GM20000 (cell line): ENCODE measurements at places on chromosomes 5 and 9.

GRCh38 chr9:12801663-12802062 is 26.8 kb downstream of the LURAP1L start:
- DNase-seq, result no peak

GRCh38 chr9:135306699-135307098 is 172.9 kb upstream of the PPP1R26 start:
- DNase-seq, result no peak

GRCh38 chr9:108552459-108553040 is 303.2 kb downstream of the ACTL7B start:
- DNase-seq, result no peak

- no peak for DNase-seq
These were observed 103.2 kb downstream of the AK8 start for GRCh38 chr9:132774886-132775285.

GRCh38 chr9:110179734-110180133 is 28.2 kb downstream of the C9orf152 start:
- DNase-seq, result no peak

- DNase-seq, result no peak
These were observed 102.4 kb upstream of the PARP8 start for GRCh38 chr5:50564079-50564478.

- DNase-seq, result no peak
These were observed 54.1 kb downstream of the SH3GL2 start for GRCh38 chr9:17632994-17633393.

GRCh38 chr5:167658889-167659288 is 632.6 kb upstream of the WWC1 start:
- no peak for DNase-seq

DNA sequence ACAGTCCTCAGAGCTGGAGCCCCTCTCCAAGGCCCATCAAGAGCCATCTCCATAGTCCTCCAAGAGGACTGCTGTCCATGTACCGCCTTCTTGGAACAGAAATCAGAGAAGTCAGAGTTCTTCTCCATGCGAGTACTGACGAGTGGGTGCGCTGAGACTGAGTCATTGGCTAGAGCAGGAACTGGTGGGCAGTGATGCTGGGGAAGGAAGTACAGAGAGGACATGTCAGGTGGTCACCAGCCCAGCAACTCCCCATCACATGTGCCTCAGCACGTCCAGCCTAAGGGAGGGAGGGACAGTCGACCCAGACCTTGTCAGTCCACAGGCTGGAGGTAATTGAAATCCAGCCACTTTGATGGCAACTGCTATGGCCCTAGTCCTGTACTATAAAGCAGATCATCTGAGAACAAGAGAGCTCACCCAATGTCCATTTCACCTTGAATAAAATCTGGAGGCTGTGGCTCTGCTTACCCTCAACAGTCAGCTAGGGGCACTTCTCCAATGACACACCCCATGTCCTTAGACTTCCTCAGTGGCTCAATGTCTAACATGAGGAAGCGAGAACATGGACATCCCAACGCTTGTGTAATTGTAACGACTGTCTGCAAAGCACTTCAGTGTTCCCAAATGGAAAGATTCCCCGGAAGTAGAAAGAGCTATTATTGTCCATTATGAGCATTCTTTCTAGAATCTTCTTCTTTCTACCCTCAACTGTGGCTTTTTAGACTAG is 15.0 kb upstream of the FBP1 start:
- no peak for DNase-seq

DNA sequence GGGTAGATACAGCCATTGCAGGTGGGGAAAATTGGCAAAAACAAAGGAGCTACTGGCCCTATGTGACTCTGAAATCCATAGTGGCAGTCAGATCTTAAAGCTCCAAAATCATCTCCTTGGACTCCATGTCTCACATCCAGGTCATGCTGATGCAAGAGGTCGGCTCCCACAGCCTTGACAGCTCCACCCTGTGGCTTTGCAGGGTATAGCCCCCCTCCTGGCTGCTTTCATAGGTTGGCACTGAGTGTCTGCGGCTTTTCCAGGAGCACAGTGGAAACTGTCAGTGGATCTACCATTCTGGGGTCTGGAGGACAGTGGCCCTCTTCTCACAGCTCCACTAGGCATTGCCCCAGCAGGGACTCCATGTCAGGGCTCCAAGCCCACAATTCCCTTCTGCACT is 1190.1 kb downstream of the CDH12 start:
- DNase-seq, result no peak

DNA sequence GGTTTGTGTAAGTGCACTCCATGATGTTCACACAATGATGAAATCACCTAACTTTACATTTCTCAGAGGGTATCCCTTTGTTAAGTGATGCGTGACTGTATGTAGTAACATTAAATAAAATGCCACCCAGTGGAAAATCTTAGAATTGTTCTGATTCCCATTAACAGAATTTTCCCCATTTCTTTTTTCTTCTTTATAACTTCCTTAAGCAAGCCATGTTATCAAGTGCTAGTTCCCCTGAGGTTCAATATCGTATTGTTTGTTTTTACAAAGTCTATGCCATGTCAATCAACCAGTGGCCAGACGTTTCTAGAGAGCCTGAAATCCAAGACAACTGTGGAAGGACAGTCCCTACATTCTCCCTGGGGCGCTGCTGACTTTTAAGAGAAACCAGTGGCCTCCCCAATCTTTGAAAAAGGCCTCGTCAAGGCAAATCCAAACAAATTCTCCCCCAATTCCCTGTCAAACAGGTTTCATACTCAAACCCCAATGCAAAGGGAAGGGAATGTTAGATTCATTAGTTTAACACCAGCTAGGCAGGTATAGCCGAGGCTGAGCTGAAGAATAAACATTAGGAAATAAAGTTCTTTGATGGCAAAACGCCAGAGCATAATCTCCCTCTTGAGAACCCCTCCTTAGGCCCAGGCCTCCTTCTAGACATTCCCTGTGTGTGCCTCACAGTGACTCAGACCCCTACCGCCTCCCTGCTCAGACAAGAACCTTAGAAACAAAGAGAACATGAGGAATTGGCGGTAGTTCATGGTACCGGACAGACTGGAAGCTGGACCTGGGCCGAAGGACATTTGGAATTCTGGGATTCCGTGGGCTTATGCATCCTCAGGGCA is 198.7 kb downstream of the GNA14 start:
- no peak for DNase-seq

DNA sequence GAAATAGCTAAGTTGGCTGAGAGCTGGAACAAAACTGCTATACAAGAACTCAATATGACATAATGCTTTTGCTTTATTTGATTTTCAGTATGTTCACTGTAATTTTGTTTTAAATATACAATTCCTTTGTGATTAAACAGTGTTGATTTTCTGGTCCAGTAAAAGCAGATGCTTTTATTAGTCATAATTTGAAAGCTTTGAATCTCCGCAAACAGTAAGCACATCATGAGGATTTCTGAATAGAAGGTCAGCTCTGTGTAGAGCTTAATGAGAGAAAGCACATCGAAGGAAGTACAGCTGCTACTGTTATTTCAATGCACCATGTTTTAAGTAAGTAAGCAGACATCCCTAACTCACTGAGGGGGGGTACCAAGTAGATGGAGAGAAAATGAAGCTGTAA is 701.3 kb upstream of the ACO1 start:
- no peak for DNase-seq

- DNase-seq, result no peak
These were observed 35.2 kb upstream of the NFIB start for GRCh38 chr9:14349146-14349446.

GRCh38 chr9:131925677-131926177 is 153.9 kb downstream of the MED27 start:
- no peak for DNase-seq

- no peak for DNase-seq
These were observed 11.8 kb downstream of the ALDH1B1 start for GRCh38 chr9:38404314-38404713.

DNA sequence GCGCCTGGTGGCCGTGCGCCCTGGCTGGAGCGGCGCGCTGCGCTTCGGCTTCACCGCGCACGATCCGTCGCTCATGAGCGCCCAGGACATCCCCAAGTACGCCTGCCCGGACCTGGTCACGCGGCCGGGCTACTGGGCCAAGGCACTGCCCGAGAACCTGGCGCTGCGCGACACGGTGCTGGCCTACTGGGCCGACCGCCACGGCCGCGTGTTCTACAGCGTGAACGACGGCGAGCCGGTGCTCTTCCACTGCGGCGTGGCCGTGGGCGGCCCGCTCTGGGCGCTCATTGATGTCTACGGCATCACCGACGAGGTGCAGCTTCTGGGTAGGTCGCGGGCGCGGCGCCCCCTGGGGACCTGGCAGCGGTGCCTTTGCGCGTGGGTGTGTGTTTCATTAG is 28.9 kb downstream of the NEURL1B start:
- no peak for DNase-seq

GRCh38 chr9:134923466-134923865 is 5.8 kb upstream of the FCN1 start:
- no peak for DNase-seq

- peak; percentile 29 for DNase-seq
These were observed 353.4 kb upstream of the SLC30A5 start for GRCh38 chr5:68740226-68740910.

DNA sequence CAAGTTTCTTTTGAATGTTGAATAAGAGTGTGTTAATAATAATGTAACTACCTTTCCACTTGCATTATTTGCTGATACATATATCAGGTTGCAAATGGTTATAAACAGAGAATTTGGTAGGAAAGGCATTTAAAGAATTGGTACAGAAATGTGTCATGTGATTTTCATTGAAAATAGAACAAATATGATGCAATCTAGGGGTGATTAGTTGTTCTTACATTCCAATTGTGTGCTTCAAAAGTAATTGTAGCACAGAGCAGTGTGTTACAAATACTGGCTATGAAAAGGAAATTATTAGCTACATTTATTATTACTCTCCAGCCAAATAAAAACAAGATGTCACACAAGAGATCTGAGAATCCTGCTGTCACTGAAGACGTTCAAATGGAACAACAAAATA is 61.8 kb upstream of the PRDM9 start:
- DNase-seq, result no peak

GRCh38 chr5:13993926-13994325 is 49.4 kb upstream of the DNAH5 start:
- DNase-seq, result no peak

DNA sequence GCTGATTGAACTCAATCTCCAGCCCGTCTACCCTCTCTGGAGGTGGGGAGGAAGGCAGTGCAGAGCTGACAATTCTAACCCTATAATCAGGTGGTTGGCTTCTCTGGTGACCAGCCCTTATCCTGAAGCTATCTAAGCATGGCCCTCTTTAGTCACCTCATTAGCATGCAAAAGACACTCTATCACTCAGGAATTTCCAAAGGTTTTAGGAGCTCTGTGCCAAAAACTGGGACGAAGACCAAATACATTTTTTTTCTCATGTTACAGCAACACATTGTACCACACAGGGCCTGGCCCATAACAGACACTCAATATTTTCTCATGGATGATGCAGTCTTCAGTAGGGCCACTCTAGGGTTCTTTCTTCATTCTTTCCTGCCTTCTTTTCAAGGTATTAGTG is 118.8 kb upstream of the VLDLR start:
- DNase-seq, result no peak

DNA sequence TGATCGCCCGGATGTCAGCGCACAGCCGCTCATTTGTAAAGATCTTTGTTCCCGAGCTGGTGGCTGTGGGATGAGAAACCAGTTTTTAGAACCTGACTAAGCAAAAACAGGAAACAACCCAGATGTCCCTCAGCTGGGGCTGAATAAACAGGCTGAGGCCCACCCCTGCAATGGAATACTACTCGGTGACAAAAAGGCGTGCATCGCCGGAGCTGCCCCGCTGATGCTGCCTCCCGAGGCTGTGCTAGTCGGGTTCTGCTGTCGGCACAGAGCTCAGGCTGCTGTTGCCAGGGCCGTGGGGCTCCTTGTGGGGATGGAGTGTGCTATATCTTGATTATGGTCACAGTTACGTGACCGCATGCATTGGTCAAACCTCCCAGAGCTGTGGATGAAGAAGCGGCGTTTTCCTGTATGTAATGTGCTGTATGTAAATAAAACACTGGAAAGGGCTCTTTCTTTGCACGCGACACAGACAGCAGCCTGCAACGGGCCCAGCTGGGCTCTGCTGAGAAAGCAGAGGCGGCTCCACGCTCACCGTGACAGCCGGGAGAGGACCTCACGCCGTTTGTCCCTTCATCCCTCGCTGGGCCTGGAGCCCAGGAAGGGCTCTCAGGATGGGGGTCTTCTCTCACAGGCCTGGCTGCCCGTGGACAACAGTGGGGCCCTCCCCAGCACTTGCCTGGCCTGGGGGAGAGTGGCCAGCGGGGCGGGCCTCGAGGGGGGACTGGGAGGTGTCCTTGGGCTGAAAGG is 51.5 kb upstream of the RNU6ATAC start:
- no peak for DNase-seq

- DNase-seq, result no peak
These were observed 942.5 kb downstream of the EFNA5 start for GRCh38 chr5:106728208-106728607.

GRCh38 chr9:106964822-106965525 is 102.0 kb downstream of the ZNF462 start:
- DNase-seq, result no peak
